ENCODE measurements at places on chromosomes 1 and 21.

DNA sequence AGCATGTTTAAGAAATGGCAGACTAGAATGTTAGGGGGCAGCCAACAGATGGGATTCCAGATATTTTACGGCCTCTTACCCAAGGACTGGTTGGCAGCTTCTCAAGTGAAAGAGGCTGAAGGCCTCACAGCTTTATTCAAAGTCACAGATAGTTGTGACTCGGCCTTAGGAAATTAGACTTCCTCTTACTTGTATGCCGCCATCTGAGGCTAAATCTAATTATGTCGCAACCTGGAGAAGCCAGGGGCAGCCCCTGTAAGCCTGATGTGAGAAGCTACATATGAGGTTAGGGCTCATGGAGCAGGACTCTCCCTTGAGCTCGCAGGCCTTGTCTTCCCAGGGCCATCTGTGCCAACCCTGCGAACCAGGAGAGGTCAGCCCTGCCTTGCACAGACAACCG, 352.5 kb downstream of the HHAT start:
- no peak for DNase-seq

DNA sequence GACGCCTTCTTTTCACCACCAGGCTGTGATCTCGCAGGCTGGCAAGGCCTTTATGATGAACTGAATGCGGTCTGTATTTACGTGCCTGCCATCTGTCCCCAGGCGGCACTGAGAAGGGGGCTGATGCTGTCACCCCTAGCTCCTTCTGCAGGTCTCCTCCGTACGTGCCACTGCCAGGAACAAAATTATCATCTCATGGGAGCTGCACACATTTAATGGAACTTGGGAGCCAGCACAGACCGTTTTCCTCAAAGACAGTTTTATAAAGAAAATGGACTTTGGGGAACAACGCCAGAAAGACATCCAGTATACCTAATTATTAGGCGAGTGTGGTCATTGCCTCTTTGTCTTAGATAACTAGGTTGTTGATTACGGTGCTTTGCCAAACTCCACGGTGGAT, 434.5 kb downstream of the KIF26B start:
- DNase-seq: no peak

GRCh38 chr21:35602811-35603362, 457.4 kb downstream of the SETD4 start:
- no peak for DNase-seq

GRCh38 chr1:7344299-7344698, 426.8 kb upstream of the VAMP3 start:
- DNase-seq: no peak

DNA sequence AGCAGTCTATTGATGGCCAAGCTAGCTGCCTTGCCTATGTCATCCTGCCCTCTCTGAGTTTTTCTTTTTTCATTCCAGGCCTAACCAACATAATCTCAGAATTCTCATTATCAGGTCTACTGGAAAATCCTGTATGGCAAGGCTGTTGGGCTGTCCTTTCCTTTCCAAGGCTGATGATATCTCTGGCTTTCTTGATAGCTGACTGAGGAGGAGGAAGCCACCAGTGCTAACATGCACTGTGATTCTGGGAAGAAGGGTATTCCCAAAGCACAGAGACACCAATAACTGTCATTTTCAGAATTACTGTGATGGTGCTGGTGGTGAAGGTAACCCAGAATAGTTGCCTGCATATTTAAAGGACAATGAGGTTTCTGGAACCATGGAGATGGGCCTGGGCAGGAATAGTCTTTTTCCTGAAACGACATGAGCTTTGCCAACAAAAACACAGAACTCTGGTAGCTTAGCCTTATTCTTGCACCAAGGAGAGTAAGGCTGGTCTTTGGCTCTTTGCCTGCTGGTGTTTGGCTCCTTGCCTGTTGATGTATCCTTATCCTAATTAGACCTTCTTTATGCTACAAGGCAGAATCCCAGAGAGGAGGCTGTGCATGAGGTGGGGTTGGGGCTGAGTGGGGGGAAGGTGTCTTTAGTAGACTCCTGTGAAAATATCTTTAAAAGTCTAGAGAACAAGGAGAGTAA, 157.4 kb downstream of the TNFSF18 start:
- no peak for DNase-seq

- no peak for DNase-seq
Measured at GRCh38 chr1:229579059-229579673, 20.7 kb upstream of the ABCB10 start.

DNA sequence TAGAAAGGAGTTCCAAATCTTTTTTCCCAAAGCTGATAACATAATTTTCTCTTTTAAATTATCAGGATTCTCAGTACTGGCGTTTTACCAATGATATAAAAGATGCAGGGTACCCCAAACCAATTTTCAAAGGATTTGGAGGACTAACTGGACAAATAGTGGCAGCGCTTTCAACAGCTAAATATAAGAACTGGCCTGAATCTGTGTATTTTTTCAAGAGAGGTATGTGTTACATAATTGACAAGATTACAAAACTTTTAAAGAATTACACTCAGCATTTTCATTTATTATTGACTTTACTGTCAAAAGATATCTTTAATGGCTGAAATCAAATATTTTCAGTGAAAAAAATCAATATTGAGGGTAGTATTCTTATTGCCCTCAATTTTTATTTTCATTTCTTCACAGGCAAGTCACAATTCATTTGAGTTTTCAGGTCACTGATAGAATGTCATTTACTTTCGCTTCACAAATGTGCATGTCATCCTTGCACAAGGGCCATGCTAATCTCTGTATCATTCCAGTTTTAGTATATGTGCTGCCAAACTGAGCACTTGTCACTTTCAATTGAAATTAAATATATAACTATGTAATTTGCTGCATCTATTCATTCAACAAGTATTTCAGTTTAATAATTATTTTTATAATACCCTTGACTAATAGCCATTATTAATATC, 63.5 kb downstream of the TPR start:
- no peak for DNase-seq

DNA sequence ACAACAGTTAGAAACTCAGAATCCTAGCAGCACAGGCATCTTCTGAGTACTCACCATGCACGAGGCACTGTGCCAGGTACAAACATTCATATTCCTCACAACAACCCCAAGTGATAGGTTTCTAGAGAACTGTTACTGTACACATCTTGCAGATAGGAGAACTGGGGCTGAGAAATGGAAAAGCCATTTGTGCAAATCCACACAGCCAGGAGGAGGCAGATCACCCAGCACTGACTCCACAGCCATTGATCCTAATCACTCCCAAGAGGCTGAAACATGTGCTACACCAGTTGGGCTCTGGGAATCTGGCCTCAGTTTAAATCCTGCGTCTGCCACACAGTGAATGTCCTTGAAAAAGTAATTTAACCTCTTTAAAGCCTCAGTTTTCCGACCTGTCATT, 151.0 kb downstream of the ST6GALNAC5 start:
- DNase-seq: no peak

DNA sequence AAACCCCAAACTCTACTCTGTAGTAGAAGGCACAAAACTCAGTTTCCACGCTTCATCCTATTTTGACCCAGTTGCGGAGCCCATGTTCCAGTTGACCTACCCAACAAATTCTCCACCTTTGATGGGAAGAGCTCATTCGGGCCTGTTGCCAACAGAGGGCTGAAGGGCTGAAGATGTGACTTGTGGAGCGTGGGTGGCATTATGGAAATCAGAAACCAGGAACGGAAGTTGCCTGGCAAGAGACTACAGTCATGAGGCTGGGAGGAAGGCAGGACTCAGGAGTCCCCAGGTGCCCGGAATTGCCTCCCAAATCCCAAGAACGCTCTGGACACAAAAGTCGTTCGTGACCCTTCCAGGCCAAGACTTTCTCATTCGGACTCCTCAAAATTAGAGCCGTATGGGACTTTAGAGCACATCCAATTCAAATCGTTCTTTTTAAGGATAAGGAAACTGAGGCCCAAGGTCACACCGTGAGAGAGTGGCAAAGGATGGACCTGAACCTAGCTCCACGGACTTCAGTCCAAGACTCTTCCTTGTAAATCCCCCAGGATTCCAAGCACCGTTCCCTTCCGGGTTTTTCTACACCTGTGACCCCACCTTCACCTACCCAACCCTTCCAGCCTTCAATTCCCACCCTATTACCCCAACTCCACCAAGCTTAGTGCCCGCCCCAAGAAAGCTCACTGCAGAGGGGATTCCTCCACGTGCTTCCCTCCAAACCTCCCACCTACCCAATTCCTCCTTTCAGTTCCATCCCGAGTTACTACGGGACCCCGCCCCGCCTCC, 739 bp downstream of the SMG5 start:
- DNase-seq: no peak

- no peak for DNase-seq
Measured at GRCh38 chr1:53561503-53562105, 102.4 kb downstream of the DMRTB1 start.

- DNase-seq: no peak
Measured at GRCh38 chr1:192762265-192762664, 46.6 kb upstream of the RGS2 start.

DNA sequence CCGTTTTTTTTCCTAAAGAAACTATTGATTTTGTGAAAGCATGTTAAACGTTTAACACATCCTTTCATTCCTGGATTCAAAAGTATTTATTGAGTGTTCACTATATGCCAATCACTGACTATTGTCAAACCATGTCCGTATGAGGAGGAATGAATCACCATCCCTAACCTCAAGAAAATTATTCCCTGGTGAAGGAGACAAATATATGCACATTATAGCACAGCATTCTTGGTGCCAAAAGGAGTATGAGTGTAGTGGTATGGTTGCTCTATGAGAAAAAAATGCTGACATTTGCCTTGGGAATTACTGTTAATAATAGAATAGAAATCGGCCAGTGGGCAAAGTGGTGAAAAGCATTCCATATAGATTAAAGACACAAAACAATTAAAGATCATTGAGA, 1390.1 kb downstream of the MRPL39 start:
- no peak for DNase-seq

GRCh38 chr1:242083742-242084141, 84.8 kb upstream of the MAP1LC3C start:
- no peak for DNase-seq

GRCh38 chr1:220219136-220219442, 53.2 kb downstream of the RAB3GAP2 start:
- DNase-seq: no peak

DNA sequence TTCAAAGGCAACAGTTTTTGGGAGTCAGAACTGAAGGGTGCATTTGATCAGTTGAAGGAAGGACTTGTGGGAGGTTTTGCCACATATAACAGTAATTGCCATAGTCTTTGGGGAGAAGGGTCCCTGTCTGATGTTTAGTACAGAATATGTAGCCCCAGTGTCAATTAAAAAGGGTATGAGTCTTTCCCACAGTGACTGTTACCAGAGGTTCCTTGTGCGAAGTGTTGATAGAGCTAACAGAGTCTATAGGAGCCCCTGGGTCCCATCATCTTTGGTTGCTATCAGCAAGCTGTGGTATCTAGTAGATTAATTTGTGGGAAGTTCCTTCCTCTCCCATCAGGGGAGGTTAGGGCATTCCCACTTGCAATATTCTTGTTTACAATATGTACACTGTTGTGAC, 329.2 kb downstream of the PTPRU start:
- DNase-seq: no peak
